Non-pigmented ciliary epithelial cell (primary cell): ENCODE measurements at places on chromosomes 4 and X.

GRCh38 chrX:39894683-39895082, 203.1 kb downstream of the BCOR start:
- no peak for DNase-seq

DNA sequence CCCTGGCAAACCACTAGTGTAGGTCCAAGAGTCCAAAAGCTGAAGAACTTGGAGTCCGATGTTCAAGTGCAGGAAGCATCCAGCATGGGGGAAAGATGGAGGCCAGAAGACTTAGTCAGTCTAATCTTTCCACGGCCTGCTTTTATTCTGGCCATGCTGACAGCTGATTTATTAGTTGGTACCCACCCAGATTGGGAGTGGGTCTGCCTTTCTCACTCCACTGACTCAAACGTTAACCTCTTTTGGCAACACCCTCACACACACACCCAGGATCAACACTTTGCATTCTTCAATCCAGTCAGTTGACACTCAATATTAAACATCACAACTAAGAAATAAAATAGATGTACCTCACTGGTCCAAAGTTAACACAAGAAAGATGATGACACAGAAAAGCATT, 134.8 kb upstream of the GABRA2 start:
- DNase-seq = no peak

GRCh38 chr4:67604749-67605148, 46.2 kb downstream of the STAP1 start:
- DNase-seq = no peak

DNA sequence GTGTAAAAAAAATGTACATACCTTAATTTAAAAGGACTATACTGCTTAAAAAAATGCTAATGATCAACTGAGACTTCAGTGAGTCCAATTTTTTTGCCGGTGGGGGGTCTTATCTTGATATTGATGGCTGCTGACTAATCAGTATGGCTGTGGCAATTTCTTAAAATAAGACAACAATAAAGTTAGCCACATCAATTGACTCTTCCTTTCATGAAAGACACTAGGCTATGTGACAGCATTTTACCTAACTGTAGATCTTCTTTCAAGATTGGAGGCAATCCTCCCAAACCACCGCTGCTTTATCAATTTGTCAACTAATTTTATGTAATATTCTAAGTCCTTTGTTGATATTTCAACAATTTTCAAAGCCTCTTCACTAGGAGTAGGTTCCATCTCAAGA, 116.1 kb downstream of the FBXW7 start:
- no peak for DNase-seq

GRCh38 chr4:20368926-20369325, 117.2 kb downstream of the SLIT2 start:
- no peak for DNase-seq

DNA sequence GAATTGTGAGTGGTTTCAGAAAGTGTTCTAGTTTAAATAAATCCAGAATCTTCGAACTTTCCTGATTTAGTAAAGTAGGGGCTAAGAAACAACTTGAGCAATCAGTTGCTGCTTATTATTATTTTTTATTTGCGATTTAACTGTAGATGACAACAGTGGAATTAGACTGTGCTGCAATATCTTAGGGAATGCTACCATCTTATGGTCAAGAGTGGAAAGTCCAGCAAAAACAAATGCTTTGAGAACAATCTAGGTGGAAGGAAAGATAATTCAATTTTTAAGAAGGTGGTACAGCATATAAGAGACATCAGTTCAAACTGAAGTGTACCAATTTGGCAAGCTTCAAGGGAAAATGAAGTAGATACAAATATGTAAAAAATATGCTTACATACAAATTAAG, 73.3 kb downstream of the CYLC1 start:
- DNase-seq = no peak

- DNase-seq = no peak
Measured at GRCh38 chr4:160611181-160611580, 1508.3 kb downstream of the RAPGEF2 start.

- no peak for DNase-seq
Measured at GRCh38 chr4:170278460-170278859, 188.7 kb upstream of the AADAT start.

- no peak for DNase-seq
Measured at GRCh38 chrX:12002876-12003275, 135.4 kb upstream of the FRMPD4 start.

DNA sequence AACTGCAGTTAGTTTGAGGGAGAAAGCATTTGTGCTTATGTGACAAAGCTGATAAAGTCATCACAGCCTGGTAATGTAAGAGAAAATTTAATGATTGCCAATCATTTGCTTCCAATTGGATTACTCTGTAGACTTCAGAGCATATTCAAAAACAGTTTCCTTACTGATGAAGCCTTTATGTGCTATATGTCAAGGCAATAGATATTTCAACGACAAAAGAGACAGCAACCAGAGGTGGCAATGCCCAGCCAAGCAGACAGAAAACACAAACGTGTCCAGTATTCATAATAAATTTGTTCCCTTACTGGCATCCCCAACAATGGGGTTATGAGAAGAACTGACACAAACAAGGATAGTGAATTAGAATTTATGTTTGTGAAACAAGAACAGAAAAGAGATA, 1840.3 kb upstream of the PCDH7 start:
- DNase-seq = no peak

- no peak for DNase-seq
Measured at GRCh38 chr4:2958446-2958845, 4.8 kb downstream of the NOP14 start.

DNA sequence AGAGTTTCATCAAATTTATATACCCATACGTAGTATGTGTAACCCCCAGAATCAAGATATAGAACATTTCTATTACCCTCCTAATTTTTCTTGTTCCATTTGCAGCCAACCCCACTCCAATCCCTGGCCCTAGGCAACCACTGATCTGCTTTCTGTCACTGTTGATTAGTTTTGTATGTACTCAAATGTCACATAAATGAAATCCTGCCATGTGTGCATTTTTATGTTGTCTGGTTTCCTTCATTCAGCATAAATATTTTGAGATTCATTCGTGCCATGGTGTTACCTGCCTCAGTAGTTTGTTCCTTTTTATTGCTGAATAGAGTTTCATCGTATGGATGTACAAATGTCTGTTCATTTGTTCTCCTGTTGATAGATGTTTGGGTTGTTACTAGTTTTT, 126.3 kb downstream of the MID1IP1 start:
- DNase-seq = no peak

DNA sequence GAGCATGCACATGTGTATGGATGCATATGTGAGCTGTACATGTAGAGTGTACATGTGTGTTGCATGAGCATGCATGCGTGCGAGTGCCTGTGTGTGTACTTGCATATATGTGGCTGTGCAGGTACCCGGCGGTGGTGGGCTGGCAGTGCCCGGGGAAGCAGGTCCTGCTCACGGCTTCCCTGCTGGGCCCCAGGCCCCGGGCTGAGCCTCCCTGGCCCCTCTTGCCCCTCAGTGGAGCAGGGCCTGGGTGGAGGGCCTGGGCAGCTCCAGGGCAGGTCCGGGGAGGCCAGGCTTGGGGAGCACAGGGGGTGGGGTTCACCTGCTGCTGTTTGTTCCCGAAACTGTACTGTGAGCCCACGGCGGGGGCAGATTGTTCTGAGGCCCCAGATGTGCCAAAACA, 9.4 kb downstream of the NAT8L start:
- no peak for DNase-seq

DNA sequence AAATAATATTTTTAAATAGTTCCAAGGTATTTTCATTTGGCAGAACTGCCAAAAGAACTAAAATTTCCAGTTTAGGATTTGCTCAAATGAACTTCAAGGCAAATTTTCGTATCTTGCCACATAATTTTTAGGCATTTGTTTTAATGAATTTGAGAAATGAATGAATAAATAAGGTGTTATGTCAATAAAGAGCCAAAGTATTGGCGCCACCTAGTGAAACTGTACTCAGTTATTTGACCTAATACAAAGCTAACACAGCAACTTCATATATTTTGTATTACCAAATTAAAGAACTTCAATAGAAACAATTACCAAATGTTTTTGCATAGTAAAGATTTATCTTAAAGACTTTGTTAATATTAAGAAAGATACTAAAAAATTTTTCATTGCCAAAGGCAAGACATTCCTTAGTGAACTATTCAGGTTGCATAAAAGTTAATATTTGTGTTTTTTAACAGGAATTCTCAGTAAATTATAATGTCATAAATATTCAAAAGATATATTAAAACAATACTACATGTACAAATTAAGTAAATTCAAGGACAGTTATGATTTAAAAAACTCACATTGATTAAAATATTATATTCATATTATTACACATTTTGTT, 50.3 kb downstream of the STPG2 start:
- no peak for DNase-seq

GRCh38 chr4:95267081-95267480, 281.7 kb downstream of the UNC5C start:
- DNase-seq = peak; percentile 26

DNA sequence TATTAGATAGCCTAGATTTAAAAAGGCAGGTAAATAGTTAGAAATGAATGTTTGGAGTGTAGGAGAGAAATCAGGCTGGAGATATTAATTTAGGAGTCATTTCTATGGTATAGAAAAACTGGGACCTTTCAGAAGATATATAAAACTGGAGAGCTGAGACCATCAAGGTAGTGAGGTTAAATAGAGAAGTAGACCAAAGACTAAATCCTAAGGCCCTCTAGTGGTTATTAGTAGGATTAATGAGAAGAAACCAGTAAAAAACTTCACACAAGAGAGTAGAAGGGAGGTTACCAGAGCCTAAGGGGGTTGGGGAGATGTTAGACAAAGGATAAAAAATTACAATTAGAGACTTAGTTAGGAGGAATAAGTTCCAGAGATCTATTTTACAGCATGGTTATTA, 351.0 kb upstream of the SPANXN1 start:
- DNase-seq = no peak

- DNase-seq = no peak
Measured at GRCh38 chr4:629636-629914, 4.2 kb downstream of the PDE6B start.

- peak; percentile 37 for DNase-seq
Measured at GRCh38 chr4:167713756-167714155, 378.6 kb upstream of the ANXA10 start.

DNA sequence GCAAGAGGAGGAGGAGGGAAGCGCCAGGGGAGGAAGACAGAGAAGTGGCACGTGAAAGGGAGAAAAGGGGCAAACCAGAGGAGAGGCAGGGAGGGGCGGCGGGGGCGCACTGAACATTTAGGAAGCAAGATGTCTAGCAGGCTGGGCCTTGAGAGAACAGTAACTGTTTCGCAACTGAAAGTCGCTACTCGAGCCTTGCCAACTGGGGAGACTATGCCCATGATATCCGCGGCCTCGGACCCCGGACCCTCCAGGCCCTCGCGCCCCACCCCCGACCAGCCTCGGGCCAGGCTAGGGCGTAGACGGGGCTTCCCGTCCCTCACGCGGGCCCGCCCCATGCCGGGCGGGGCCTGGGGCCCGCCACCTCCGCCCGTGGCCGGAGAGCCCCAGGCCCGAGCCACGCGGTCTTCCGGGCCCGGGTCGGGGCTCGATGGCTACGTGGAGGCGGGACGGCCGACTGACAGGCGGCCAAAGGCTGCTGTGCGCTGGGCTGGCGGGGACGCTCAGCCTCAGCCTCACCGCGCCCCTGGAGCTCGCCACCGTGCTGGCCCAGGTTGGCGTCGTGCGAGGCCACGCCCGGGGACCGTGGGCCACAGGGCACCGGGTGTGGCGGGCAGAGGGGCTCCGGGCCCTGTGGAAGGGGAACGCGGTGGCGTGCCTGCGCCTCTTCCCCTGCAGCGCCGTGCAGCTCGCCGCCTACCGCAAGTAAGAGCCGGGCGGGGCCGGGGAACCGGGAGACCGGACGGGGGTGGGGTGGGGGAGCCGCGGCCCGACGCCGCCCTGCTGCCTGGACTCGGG, at the start of gene SLC25A43:
Gene SLC25A43, plus strand, starts transcription at position 363 of the 798 bp plus-strand sequence. Its CDS starts 68 bp downstream, at position 431.
- DNase-seq = no peak

GRCh38 chr4:181529537-181529936, 713.7 kb upstream of the TENM3 start:
- DNase-seq = no peak

GRCh38 chr4:95159384-95159783, 389.4 kb downstream of the UNC5C start:
- DNase-seq = no peak

- DNase-seq = no peak
Measured at GRCh38 chrX:11698702-11699101, 33.0 kb upstream of the ARHGAP6 start.

DNA sequence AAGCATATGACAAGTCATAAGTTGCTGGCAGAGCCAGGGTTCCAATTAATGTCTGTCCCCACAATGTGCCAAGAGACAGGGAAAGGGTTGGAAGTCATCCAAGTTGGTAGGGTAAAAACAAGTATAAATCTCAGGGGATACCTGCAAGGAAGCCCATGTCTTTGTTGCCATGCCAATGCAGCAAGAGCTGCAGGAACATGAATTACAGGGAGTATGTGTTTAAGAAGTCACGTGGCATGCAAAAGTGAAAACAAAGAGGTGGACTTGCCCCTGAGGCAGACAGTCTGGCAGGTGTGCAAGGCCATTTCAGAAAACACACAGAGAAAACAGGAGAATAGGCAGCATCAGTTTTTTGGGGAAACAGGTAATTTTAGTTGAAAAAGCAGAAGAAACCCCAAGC, 29.4 kb downstream of the C4orf51 start:
- DNase-seq = no peak

GRCh38 chrX:32745323-32745722, 466.0 kb downstream of the DMD start:
- DNase-seq = no peak

GRCh38 chr4:115361781-115362180, 248.4 kb upstream of the NDST4 start:
- no peak for DNase-seq

GRCh38 chr4:153398713-153399112, 54.2 kb downstream of the MND1 start:
- DNase-seq = no peak

GRCh38 chr4:131499141-131499873, 1649.8 kb upstream of the PCDH10 start:
- peak; percentile 63 for DNase-seq

DNA sequence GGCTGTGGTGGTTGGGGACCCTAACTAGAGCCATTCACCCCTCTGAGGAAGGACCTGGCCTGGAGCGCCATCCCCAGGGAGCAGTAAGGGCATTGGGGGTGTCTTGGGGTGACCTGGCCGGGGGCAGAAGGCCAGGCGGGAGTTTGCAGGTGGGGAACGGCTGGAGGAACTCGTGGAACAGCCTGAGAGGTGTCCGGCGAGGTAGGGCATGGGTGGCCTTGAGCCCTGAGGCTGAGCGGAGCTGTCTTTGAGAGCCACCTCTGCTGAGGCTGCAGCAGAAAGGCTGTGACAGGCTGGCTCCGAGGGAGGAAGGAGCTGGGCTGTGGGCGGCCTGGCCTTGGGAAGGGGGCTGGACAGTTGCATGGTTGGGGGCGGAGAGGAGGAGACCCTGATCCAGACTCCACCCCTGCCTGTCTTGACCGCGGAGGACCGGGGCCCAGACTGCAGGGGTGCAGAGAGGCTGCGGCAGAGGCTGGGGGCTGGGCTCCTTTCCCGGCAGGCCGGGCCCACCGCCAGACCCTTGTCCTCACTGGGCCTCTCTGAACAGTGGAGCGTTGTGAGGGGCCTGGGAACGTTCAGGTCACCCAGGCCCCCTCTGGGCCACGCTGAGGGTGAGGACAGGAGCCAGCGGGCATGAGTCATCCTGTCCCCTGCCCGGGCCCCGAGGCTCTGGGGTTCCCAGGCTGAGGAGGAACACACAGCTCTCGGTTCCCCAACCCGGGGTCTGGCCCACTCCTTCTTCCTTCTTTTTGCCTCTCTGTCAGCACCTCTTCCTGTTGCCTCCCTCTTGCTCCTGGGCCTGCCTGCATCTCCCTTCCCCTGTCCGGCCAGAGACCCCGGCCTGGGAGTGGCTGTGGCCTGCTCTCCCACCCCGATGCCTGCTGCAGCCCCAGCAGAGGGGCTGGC, 8.1 kb downstream of the SH3BP2 start:
- no peak for DNase-seq
